ENCODE measurements at places on chromosomes 5 and 9. TPM values are rescaled to one million over a fixed set of nuclear protein-coding genes. Genes with fewer than 3 reads are reported as not detected.

The TMEM38B gene
- polyA plus RNA-seq = 3.4 TPM

The SLC6A19 gene
- not detected for polyA plus RNA-seq

The AGXT2 gene
- 0.11 TPM for polyA plus RNA-seq

The NRARP gene
- 1.4 TPM for polyA plus RNA-seq

The TMEM8B gene
- polyA plus RNA-seq = 33.3 TPM

The CATSPER3 gene
- polyA plus RNA-seq = 1.4 TPM

The TLE4 gene
- polyA plus RNA-seq = 38.9 TPM

The CCNI2 gene
- 0.20 TPM for polyA plus RNA-seq

The CD72 gene
- 18.5 TPM for polyA plus RNA-seq

The HMMR gene
- 0.32 TPM for polyA plus RNA-seq

The LCN9 gene
- not detected for polyA plus RNA-seq

The CNTLN gene
- polyA plus RNA-seq = 6.8 TPM

The PCDHB15 gene
- 2.2 TPM for polyA plus RNA-seq
